ENCODE measurements at places on chromosomes 7 and 10. TPM values are rescaled to one million over a fixed set of nuclear protein-coding genes. Genes with fewer than 3 reads are reported as not detected.

SPDYE9 gene
- total RNA-seq, result not detected

C1QL3 gene
- 0.09 TPM for total RNA-seq

SH3PXD2A gene
- total RNA-seq, result 3.0 TPM

C10orf105 gene
- not detected for total RNA-seq

SPDYE2B gene
- not detected for total RNA-seq

ARHGAP12 gene
- 22.2 TPM for total RNA-seq

PTEN gene
- total RNA-seq, result 123 TPM

PDE6C gene
- not detected for total RNA-seq

VKORC1L1 gene
- total RNA-seq, result 14.3 TPM

CDC14C gene
- not detected for total RNA-seq

ELMO1 gene
- total RNA-seq, result 38.6 TPM

PURB gene
- total RNA-seq, result 17.2 TPM

IL6 gene
- total RNA-seq, result 16.7 TPM

WNT2 gene
- 0.19 TPM for total RNA-seq

CAV2 gene
- total RNA-seq, result 215 TPM

GHRHR gene
- total RNA-seq, result 0.27 TPM

TSPAN15 gene
- 48.3 TPM for total RNA-seq

ARF5 gene
- total RNA-seq, result 142 TPM

PNLIPRP2 gene
- total RNA-seq, result not detected

PNLIPRP1 gene
- total RNA-seq, result not detected

FAM25G gene
- not detected for total RNA-seq

NACAD gene
- total RNA-seq, result 0.18 TPM

FUOM gene
- 17.0 TPM for total RNA-seq

RPEL1 gene
- not detected for total RNA-seq

CLDN3 gene
- 0.09 TPM for total RNA-seq

CHAT gene
- not detected for total RNA-seq

ICA1 gene
- total RNA-seq, result 29.2 TPM

ZP3 gene
- 1.1 TPM for total RNA-seq

TES gene
- total RNA-seq, result 109 TPM

CROT gene
- 7.6 TPM for total RNA-seq

All from endothelial cell of coronary artery (primary cell).